Activated CD8-positive, alpha-beta T cell treated with anti-CD3 and anti-CD28 coated beads, Interleukin-2, amount 10 ng/mL, durations not matched to agents 7 days and 5 days (primary cell): ENCODE measurements at places on chromosomes 6 and 20. TPM values are rescaled to one million over a fixed set of nuclear protein-coding genes. Genes with fewer than 3 reads are reported as not detected.

Gene SLC17A3
- 0.55 TPM for total RNA-seq

Gene KLC4
- total RNA-seq, result 11.1 TPM

Gene ABCC10
- 38.8 TPM for total RNA-seq

Gene KCNK15
- not detected for total RNA-seq

Gene EYS
- total RNA-seq, result not detected

Gene SNX21
- 1.7 TPM for total RNA-seq

- no peak for DNase-seq
Measured at GRCh38 chr6:34888514-34888856, 570 bp upstream of the ANKS1A start.

- DNase-seq, result no peak
Measured at GRCh38 chr20:6908673-6909072, 141.2 kb downstream of the BMP2 start.

DNA sequence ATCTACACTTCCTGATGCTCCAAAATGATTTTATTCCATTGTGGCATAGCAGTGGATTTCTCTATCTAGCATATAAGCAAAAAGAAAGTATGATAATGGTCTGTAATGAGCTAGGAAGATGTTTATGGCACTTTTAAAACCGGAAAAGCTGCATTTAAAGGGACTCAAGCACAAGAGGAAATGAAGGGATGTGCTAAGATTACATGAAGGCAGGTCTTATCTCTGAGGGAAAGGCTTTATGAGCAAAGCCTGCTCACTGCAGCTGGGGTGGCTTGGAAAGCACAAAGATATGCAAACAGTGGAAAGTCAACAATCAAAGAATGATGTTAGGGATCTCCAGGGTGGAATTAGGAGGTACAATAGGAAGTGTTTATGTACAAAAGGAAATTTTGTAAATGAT lies 138.2 kb downstream of the TENT5A start:
- no peak for DNase-seq

GRCh38 chr6:43014434-43014909 lies 423 bp downstream of the KLHDC3 start:
- no peak for DNase-seq

- DNase-seq, result peak; percentile 61
Measured at GRCh38 chr6:52399511-52400312, 20.4 kb upstream of the EFHC1 start.

- DNase-seq, result no peak
Measured at GRCh38 chr6:3268680-3269079, 9.9 kb downstream of the PSMG4 start.

DNA sequence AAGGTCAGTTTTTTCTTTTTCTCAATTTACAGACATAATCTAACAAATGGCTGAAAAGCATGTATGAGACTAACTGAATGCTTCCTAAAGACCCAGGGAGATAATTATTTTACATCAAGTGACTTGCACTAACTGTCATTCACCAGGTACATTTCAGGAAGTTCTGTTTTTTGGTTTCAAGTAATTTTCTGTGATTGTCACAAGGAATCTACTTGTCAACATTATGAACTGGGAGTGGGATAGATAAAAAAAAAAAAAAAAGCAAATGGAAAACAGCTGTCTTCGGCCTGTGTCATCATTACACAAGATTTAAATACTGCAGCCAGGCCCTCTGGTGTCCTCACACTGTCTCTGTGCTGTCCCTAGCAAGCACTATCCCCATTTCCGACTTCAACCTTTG lies 379.0 kb upstream of the HTR1E start:
- DNase-seq, result no peak

DNA sequence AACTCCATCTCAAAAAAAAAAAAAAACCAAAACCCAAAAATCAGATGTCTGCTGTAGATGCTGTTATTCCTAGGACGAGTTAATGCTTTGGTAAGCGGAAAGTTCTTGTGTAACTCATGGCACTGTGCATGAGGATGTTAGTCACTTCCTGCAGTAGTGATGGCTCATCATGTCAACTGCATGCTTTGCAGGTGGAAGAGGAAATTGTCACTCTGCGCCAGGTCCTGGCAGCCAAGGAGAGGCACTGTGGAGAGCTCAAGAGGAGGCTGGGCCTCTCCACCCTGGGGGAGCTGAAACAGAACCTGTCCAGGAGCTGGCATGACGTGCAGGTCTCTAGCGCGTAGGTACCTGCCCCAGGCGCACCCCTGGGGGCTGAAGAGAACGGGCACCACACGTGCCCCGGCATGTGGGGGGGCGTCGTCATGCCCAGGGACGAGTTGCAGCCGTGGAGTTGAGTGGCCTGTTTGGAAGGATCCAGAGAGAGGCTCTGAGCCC lies 8.5 kb downstream of the TPD52L2 start:
- peak; percentile 38 for DNase-seq

- DNase-seq, result no peak
Measured at GRCh38 chr6:136633355-136633754, 83.1 kb upstream of the MAP7 start.

- no peak for DNase-seq
Measured at GRCh38 chr20:6696001-6696400, 71.5 kb upstream of the BMP2 start.

DNA sequence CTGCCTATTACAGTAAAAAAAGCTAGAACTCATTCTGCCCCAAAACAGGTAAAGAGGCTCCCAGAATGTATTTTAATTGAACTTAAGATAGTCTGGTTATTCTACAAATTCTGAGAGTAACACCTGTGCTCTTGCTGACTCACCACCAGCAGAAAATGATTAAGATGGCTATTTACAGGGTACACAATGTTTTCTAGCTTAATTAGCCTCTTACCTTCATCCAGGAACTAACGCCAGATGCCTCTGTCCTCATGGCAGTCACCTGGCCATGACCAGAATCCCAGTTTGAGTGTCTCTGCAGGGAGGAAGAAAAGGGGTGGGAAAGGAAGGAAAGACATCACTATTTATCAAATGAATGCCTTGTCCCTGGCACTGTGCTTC lies 31.3 kb upstream of the PPP1R3G start:
- DNase-seq, result no peak

- DNase-seq, result no peak
Measured at GRCh38 chr6:90547991-90548390, 38.9 kb downstream of the MAP3K7 start.

DNA sequence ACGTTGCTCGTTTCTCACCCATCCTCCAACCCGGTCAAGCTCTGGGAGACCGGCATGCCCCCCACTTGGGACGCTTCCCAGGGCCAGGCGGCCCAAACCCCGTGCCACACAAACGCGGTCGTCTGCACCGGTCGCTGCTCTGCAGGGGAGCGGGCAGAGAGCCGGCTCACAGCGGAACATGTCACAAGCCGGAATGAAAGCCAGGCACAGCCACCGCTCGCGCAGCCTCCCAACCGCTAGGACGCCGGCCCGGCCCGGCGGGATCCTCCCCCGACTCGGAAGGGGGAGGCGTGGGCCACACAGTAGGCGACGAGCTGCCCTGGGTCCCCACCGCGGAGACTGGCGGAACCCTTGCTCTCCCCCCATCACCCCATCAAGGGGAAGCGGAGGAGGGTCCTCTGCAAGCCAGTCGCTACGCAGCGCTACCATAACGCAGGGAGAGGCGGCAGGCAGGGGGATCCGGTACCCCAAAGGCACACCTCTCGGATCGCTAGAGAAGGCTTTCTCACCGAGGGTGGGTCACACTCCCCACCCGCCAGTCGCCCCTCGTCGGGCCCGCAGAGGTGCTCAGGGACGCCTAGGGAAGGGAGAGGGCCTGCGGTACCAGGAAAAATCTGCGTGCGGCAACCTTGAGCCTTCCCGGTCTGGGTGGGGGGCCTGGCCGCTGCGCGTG lies 768.4 kb upstream of the DEFB115 start:
- DNase-seq, result no peak

- DNase-seq, result no peak
Measured at GRCh38 chr6:166375013-166375412, 7.7 kb downstream of the MPC1 start.

DNA sequence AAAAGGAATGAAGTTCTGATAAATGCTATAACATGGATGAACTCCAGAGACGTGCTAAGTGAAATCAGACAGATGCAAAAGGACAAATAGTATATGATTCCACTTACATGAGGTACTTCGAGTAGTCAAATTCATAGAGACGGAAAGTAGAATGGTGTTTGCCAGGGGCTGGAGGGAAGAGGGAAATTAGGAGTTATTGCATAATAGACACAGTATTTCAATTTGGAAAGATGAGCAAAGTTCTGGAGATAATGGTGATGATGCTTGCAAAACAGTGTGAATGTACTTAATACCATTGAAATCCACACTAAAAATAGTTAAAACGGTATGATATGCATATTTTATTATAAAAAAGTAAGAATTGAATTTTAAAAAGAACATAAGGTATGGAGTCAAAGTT lies 84.9 kb upstream of the STXBP5 start:
- DNase-seq, result no peak

GRCh38 chr6:89596056-89596455 lies 42.5 kb downstream of the LYRM2 start:
- DNase-seq, result peak; percentile 40

GRCh38 chr6:152308306-152308705 lies 328.9 kb downstream of the SYNE1 start:
- no peak for DNase-seq
